ENCODE measurements at places on chromosomes 4 and X. TPM values are rescaled to one million over a fixed set of nuclear protein-coding genes. Genes with fewer than 3 reads are reported as not detected.
A peak's percentile ranks its signal among the peaks of the same experiment; 100 is the strongest.

ASB9 gene
- 2.7 TPM for total RNA-seq

CD38 gene
- total RNA-seq: 5.8 TPM

BRCC3 gene
- 15.0 TPM for total RNA-seq

GRIA2 gene
- 0.06 TPM for total RNA-seq

F9 gene
- not detected for total RNA-seq

FAM241A gene
- 5.3 TPM for total RNA-seq

TLR8 gene
- total RNA-seq: 0.34 TPM

HELQ gene
- 15.9 TPM for total RNA-seq

- no peaks in the 10 kb centered on the region for H3K27me3 ChIP-seq
- peaks cover 6% of the 10 kb centered on the region for H3K4me1 ChIP-seq
- H3K36me3 ChIP-seq: no peaks in the 10 kb centered on the region
- no peak overlapping the region for H3K27ac ChIP-seq
These were observed 137.1 kb downstream of the ARHGAP6 start for GRCh38 chrX:11528623-11529022.

- H3K36me3 ChIP-seq: no peaks in the 10 kb centered on the region
- H3K27me3 ChIP-seq: no peaks in the 10 kb centered on the region
These were observed 615 bp downstream of the NEXMIF start for GRCh38 chrX:74924449-74925224.

GRCh38 chrX:104566681-104567501 lies 892 bp downstream of the IL1RAPL2 start:
- no peaks in the 10 kb centered on the region for H3K4me1 ChIP-seq
- no peak overlapping the region for H3K27ac ChIP-seq
- no peaks in the 10 kb centered on the region for H3K36me3 ChIP-seq
- peak overlapping the region; percentile 24 for H3K4me3 ChIP-seq
- no peak for DNase-seq
- no peaks in the 10 kb centered on the region for H3K27me3 ChIP-seq

GRCh38 chrX:110399497-110399896 lies 40.8 kb downstream of the RTL9 start:
- H3K27me3 ChIP-seq: no peaks in the 10 kb centered on the region
- no peak overlapping the region for H3K27ac ChIP-seq
- no peaks in the 10 kb centered on the region for H3K36me3 ChIP-seq
- DNase-seq: no peak

DNA sequence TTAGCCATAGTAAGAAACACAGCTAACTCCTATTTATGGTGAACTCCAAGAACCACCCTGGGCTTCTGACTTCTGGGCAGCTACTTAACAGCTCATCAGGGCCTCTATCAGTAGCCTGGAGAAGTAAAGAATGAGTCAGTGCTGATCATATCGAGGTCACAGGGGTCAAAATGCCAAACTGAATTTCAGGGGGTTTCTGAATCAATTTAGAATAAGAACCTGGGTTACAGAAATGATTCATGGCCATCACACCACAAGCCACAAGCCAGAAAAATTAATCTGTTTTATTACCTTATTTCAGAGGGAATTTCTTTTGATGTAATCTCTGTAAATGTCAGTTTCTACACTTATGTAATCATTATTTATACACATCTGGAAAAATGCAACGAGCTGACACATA lies 64.4 kb downstream of the CHST7 start:
- H3K4me1 ChIP-seq: peaks cover under 1% of the 10 kb centered on the region
- no peak for DNase-seq
- no peak overlapping the region for H3K27ac ChIP-seq

- no peak for DNase-seq
- no peaks in the 10 kb centered on the region for H3K27me3 ChIP-seq
- H3K27ac ChIP-seq: peak overlapping the region; percentile 81
- no peaks in the 10 kb centered on the region for H3K36me3 ChIP-seq
These were observed 208.8 kb downstream of the OR13H1 start for GRCh38 chrX:131752493-131753198.

GRCh38 chr4:54717694-54718093 lies 59.9 kb downstream of the KIT start:
- DNase-seq: no peak
- no peak overlapping the region for H3K4me3 ChIP-seq
- no peak overlapping the region for H3K27ac ChIP-seq
- no peaks in the 10 kb centered on the region for H3K27me3 ChIP-seq
- H3K36me3 ChIP-seq: no peaks in the 10 kb centered on the region

- H3K4me3 ChIP-seq: no peak overlapping the region
- no peak for DNase-seq
- H3K4me1 ChIP-seq: peaks cover 75% of the 10 kb centered on the region
- peaks cover 6% of the 10 kb centered on the region for H3K36me3 ChIP-seq
- H3K27me3 ChIP-seq: no peaks in the 10 kb centered on the region
These were observed 3.9 kb downstream of the CTBP1 start for GRCh38 chr4:1244978-1245471.

GRCh38 chrX:125544031-125544660 lies 224.5 kb downstream of the TEX13C start:
- H3K4me1 ChIP-seq: no peaks in the 10 kb centered on the region
- H3K4me3 ChIP-seq: no peak overlapping the region
- H3K36me3 ChIP-seq: no peaks in the 10 kb centered on the region
- H3K27ac ChIP-seq: no peak overlapping the region

DNA sequence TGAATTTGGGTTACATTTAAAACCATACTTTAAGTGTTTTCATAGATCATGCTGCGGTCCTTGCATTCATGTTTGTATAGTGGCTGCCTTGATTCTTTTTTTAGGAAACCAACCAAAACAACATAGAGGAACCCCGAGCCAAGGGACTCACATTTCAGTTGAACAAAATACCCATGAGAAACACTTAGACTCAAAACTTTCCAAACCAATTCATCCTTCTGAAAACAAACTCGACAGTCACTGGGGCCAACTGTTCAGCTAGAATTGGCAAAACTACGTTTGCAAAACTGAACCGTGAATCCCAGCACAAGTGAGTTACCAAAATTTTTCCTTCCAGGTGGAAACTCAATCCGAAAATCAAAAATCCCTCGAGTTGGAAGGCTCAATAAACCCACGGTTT lies 1.4 kb downstream of the ADGRA3 start:
- DNase-seq: no peak
- H3K36me3 ChIP-seq: no peaks in the 10 kb centered on the region
- no peaks in the 10 kb centered on the region for H3K27me3 ChIP-seq
- peak overlapping the region; percentile 83 for H3K27ac ChIP-seq

GRCh38 chr4:152408514-152409327 lies 127.2 kb downstream of the FBXW7 start:
- no peaks in the 10 kb centered on the region for H3K27me3 ChIP-seq
- no peak overlapping the region for H3K4me3 ChIP-seq
- no peak for DNase-seq
- peaks cover 5% of the 10 kb centered on the region for H3K36me3 ChIP-seq

GRCh38 chrX:53089925-53090324 lies 4.0 kb upstream of the KANTR start:
- H3K4me1 ChIP-seq: peaks cover 11% of the 10 kb centered on the region
- no peaks in the 10 kb centered on the region for H3K27me3 ChIP-seq
- peak overlapping the region; percentile 84 for H3K27ac ChIP-seq
- peaks cover 13% of the 10 kb centered on the region for H3K36me3 ChIP-seq
- DNase-seq: no peak
- no peak overlapping the region for H3K4me3 ChIP-seq

- H3K27ac ChIP-seq: peak overlapping the region; percentile 68
- H3K27me3 ChIP-seq: no peaks in the 10 kb centered on the region
- H3K4me3 ChIP-seq: no peak overlapping the region
These were observed 4.8 kb downstream of the TBC1D14 start for GRCh38 chr4:6914448-6914847.

DNA sequence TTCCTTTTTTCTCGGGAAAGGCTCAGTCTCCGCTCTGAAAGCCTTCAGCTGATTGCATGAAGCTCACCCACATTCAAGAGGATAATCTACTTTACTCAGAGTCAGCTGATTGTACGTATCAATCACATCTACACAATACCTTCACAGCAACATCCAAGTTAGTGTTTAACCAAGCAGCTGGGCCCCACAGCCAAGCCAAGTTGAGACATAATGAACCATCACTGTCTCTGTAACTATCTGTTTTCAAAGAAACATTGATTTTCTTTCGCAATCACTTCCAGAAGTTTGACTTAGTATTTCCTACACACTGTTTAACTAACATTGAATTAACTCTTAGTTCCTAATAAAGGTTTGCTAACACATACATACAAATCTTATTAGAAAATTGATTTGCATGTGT lies 40.3 kb downstream of the RWDD4 start:
- no peak for DNase-seq
- H3K27me3 ChIP-seq: no peaks in the 10 kb centered on the region
- no peak overlapping the region for H3K4me3 ChIP-seq

- H3K4me1 ChIP-seq: no peaks in the 10 kb centered on the region
- no peaks in the 10 kb centered on the region for H3K36me3 ChIP-seq
- no peak overlapping the region for H3K4me3 ChIP-seq
- H3K27me3 ChIP-seq: no peaks in the 10 kb centered on the region
These were observed 85.2 kb downstream of the MAPK10 start for GRCh38 chr4:86274642-86275041.

Measured in esophagus muscularis mucosa (tissue), 4 donors.